ENCODE measurements at places on chromosomes 16 and 17.

GRCh38 chr16:66203476-66203875, 163.0 kb upstream of the CDH5 start:
- DNase-seq, result no peak

DNA sequence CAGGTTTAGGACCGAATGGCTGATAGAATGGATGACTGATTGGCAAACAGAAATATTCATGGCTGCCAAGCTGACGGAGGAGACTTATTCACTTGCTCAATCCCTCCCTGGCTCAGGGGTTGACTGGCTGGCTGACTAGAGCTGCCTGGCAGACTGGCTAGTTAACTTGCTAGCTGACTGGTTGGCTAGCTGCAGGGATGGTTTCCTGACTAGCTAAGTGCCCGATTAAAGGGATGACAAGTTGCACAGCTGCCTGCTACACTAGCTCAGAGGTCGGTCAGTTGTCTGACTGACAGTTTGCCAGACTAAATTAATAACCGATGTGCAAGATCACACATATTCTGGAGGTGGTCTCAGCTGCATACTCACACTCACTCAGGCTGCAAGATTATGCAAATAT, 1208.4 kb upstream of the CDH8 start:
- no peak for DNase-seq

DNA sequence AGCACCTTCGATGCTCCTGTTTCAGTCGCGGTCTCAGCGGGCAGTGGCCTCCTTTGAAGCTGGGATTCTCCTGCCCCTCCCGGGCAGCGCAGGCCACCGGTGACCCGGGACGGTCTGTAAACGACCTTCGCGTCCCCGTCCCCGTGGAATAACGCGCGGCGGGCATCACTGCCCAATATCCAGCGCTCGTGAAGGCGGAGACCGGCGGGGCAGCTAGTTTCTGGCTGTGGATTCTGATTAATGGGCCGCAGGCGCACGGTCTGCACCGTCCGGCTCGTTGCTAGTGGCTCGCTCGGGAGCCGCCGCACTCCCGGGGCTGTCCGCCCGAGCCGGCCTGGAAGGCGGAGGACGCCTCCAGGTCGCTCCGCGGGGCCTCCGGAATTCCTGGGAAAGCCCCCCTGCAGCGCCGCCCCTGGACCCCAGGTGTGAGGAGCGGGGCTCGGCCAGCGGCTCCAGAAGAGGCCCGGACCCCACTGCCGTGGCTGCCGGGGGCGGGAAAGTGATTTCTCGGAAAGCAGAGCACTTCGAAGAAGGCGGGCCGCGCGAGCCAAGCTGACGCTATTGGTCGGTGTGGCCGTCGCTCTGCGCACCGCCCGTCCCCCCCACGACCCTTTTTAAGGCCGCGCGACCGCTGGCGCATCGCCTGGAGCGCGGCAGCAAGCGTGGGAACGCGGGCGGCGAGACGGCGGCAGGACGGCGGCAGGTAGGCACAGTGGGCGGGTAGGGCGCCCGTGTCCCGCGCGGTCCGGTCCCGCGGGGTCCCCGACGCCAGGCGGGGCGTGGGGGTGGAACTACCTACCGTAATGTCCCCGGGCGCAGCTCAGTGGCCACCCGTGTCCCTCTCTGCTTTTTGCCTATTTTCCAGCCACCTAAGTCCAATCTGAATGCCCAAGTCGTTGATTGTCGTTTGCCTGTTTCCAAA, at the start of gene IRF8:
Gene IRF8 (plus strand): TSS at position 642 of the 922 bp plus-strand sequence. CDS start 3,854 bp downstream, outside the sequence.
- DNase-seq, result peak; percentile 92

- DNase-seq, result peak; percentile 81
These were observed 192.7 kb downstream of the RPTOR start for GRCh38 chr17:80737106-80738019.

GRCh38 chr16:52283584-52284375, 263.2 kb downstream of the TOX3 start:
- DNase-seq, result no peak

- DNase-seq, result no peak
These were observed 46.8 kb downstream of the ZFPM1 start for GRCh38 chr16:88499836-88500251.

DNA sequence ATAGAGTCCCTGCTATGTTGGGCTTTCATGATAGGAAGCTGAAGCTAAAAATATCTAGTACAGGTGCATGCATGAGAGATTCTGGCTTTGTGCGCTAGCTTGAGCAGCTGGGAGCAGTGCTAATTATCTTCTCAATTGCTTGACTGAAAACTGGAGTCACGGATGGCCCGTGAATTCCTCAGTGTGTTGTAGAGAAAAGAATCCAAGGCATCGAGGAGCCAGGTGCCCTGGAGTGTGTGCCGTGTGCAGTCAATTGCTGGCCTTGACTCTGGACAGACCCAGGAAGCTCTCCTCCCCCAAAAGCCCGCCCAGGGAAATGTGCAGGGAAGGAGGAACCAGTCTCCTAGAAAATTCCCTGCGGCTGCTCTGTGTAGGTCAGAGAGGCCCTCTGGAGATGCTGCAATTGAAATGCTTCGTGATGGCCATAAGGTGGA, 14.2 kb downstream of the LGALS3BP start:
- no peak for DNase-seq

- peak; percentile 79 for DNase-seq
These were observed 537 bp downstream of the CNOT1 start for GRCh38 chr16:58628845-58629732.

All from suppressor macrophage (primary cell).